ENCODE measurements at places on chromosomes 12 and 14. TPM values are rescaled to one million over a fixed set of nuclear protein-coding genes. Genes with fewer than 3 reads are reported as not detected.

GRCh38 chr12:50597200-50598195 lies 92.7 kb downstream of the DIP2B start:
- peak overlapping the region; percentile 61 for H3K27ac ChIP-seq
- no peak for DNase-seq
- H3K4me3 ChIP-seq = no peak overlapping the region
- H3K27me3 ChIP-seq = no peaks in the 10 kb centered on the region

The FOXG1 gene
- not detected for total RNA-seq

DNA sequence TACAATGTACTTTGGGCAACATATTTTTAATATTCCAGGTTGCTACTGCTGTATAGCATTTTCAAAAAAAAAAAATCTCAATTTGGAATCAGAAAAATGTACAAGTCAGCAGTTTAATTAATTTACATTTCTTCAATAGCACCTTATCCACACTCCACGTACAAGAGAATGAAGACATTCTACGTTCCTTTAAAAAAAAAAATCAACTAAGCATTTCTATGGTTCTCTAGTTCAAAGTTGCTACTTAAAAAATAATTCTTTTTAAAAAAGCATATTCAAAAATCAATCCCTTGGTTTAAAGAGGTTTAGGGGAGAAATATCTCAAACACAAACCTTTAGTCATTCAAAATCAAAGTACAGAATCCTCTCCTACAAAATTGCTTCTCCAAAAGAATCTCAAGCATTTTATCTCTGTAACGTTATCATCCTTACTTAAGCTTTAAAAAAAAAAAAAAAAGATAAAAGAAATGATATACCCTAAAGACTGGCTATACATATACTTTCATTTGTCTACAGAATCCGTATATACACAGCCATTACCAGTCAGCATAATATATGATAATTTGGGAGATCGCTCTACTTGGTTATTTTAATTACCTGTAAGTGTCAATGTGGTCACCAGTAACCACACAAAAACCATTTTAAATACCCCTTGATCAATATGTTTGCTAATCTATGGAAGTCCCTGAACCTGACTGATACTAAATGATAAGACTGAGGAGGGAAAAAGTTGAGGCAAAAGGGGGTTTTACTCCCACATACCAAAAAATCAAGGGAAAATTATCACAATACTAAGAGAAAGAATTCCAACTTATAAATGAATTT lies 2.7 kb downstream of the MED13L start:
- H3K27me3 ChIP-seq = no peaks in the 10 kb centered on the region
- H3K4me3 ChIP-seq = no peak overlapping the region
- DNase-seq = no peak
- no peak overlapping the region for H3K27ac ChIP-seq

The SELPLG gene
- 7.5 TPM for total RNA-seq

DNA sequence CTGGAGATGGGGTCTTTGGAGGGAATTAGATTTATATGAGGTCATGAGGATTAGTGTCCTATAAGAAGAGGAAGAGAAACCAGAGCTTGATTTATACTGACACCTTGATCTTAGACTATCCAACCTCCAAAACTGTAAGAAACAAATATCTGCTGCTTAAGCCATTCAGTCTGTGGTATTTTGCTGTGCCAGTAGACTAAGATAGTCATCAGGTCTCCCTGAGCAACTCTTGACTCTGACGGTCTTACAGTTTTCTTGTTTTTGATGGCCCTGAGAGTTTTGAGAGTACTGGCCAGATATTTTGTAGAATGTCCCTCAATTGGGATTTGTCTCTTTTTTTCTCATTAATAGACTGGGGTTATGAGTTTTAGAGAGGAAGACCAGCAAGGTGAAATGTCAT lies 51.7 kb downstream of the TSHR start:
- H3K4me1 ChIP-seq = no peaks in the 10 kb centered on the region
- H3K4me3 ChIP-seq = no peak overlapping the region

- H3K36me3 ChIP-seq = no peaks in the 10 kb centered on the region
- no peaks in the 10 kb centered on the region for H3K27me3 ChIP-seq
- DNase-seq = no peak
- no peaks in the 10 kb centered on the region for H3K4me1 ChIP-seq
- H3K4me3 ChIP-seq = no peak overlapping the region
These were observed 274.0 kb downstream of the NOVA1 start for GRCh38 chr14:26323869-26324268.

- H3K36me3 ChIP-seq = no peaks in the 10 kb centered on the region
- H3K4me3 ChIP-seq = no peak overlapping the region
- peaks cover 13% of the 10 kb centered on the region for H3K4me1 ChIP-seq
- no peaks in the 10 kb centered on the region for H3K27me3 ChIP-seq
- no peak for DNase-seq
These were observed 77.1 kb upstream of the FUT8 start for GRCh38 chr14:65335411-65335947.

DNA sequence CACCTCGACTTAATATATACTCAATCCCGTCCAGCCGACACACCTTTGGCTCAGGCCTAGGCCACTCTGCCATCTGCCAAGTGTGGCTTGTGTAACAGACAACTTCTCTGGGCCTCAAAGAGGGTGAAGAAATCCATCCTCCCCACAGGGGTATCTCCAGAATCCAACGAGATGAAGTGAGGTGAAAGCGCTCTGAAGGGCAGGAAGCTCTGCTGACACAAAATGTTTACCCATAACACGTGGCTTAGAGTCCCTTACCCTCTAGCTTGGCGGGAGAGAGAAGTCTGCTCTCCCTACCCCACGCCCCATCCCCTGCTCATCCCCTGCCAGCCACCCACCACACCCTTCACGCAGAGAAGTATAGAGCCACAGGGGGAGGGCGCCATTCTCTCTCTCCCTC lies 13.0 kb downstream of the ZBTB39 start:
- H3K4me3 ChIP-seq = no peak overlapping the region
- H3K4me1 ChIP-seq = no peaks in the 10 kb centered on the region
- peaks cover 34% of the 10 kb centered on the region for H3K36me3 ChIP-seq
- H3K27me3 ChIP-seq = no peaks in the 10 kb centered on the region

The ZBTB25 gene
- total RNA-seq = 17.7 TPM

DNA sequence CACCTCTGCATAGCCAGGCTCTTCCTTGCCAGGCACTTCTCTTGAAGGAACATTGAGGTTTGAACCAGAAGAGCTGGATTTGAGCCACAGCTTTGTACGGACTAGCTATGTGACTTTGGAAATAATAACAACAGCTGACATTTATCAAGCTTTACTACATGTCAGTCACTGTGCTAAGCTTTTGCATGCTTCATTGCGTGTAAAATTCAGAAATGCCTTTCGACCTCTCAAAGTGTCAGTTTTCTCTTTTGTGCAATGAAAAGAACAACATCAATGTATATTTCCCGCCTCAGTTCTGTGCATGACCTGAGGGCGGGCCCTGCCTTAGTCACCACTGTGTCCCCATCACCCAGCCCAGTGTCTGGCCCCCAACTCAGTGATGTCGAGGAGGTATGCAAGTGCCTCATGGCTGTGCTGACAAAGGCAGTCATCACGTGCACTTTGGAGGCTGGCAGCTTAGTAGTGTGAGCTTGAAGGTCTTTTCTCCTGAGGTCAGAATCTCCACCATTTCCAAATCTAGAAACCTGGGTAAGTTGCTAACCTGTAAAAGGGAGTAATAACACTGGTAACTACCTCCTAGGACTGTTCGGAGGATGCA lies 17.9 kb upstream of the AQP2 start:
- peak; percentile 0 for DNase-seq
- no peak overlapping the region for H3K27ac ChIP-seq
- H3K36me3 ChIP-seq = no peaks in the 10 kb centered on the region
- H3K4me3 ChIP-seq = no peak overlapping the region

The CLEC1A gene
- total RNA-seq = 19.4 TPM

The SLC25A47 gene
- total RNA-seq = not detected

- H3K27me3 ChIP-seq = no peaks in the 10 kb centered on the region
- peak overlapping the region; percentile 80 for H3K27ac ChIP-seq
- H3K36me3 ChIP-seq = no peaks in the 10 kb centered on the region
These were observed 137.0 kb downstream of the CRADD start for GRCh38 chr12:93813972-93814821.

- no peak overlapping the region for H3K27ac ChIP-seq
- H3K4me1 ChIP-seq = no peaks in the 10 kb centered on the region
- H3K27me3 ChIP-seq = no peaks in the 10 kb centered on the region
- no peak overlapping the region for H3K4me3 ChIP-seq
- no peaks in the 10 kb centered on the region for H3K36me3 ChIP-seq
- DNase-seq = peak; percentile 55
These were observed 70.1 kb downstream of the SLC6A15 start for GRCh38 chr12:84842406-84843013.

DNA sequence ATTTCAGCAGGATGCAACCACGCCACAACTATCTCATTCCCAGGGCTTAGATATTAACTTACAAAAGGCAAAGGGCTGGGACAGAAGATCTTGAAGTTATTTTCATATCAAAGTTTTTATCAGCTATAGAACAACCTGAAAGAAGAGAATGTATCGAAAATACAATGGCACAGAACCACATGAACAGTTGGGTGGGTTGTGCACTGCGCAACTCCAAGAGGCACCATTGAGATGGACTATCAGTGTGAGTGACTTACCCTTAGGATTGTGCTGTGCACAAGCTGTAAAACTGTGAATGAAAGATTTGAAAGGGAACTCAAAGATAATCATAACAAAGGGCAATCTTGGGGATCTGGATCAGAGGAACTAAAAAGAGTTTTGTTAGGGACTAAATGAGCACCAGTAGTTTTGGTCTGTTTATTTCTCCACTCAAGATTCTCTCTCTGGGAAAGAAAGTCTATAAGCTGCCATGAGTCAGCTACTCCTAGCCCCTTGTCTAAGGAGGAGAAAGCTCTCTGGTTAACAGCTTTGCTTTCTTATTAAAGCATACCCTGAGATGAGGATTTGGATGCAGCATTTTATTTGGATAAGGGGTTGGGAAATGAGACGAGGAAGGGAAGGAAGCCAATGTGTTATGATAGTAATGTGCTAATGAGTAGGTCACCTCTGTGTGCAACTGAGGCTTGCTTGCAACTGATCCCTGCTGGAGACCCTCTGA lies 62.2 kb downstream of the TBX5 start:
- H3K4me3 ChIP-seq = no peak overlapping the region
- H3K27me3 ChIP-seq = no peaks in the 10 kb centered on the region
- no peak for DNase-seq
- no peaks in the 10 kb centered on the region for H3K4me1 ChIP-seq
- no peak overlapping the region for H3K27ac ChIP-seq

The CCNK gene
- total RNA-seq = 29.1 TPM

The KRT83 gene
- not detected for total RNA-seq

The NPAS3 gene
- total RNA-seq = 12.3 TPM

The SIX6 gene
- total RNA-seq = not detected

Data from tibial nerve (tissue), 4 donors.